Foreskin fibroblast (primary cell): ENCODE measurements at places on chromosomes 3 and 15.
A peak's percentile ranks its signal among the peaks of the same experiment; 100 is the strongest.

DNA sequence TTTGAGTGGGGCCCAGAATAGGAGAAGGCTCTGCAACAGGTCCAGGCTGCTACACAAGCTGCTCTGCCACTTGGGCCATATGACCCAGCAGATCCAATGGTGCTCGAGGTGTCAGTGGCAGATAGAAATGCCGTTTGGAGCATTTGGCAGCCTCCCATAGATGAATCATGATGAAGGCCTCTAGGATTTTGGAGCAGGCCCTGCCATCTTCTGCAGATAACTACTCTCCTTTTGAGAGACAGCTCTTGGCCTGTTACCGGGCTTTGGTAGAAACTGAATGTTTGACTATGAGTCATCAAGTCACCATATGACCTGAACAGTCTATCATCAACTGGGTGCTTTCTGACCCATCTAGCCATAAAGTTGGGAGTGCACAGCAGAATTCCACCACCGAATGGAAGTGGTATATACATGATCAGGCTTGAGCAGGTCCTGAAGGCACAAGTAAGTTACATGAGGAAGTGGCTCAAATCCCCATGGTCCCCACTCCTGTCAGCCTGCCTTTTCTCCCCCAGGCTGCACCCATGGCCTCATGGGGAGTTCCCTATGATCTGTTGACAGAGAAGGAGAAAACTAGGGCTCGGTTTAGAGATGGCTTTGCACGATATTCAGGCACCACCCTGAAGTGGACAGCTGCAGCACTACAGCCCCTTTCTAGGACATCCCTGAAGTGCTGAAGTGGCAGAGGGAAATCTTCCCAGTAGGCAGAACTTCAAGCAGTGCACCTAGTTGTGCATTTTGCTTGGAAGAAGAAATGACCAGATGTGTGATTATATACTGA is 971.4 kb downstream of the MCTP2 start:
- peak; percentile 24 for DNase-seq

DNA sequence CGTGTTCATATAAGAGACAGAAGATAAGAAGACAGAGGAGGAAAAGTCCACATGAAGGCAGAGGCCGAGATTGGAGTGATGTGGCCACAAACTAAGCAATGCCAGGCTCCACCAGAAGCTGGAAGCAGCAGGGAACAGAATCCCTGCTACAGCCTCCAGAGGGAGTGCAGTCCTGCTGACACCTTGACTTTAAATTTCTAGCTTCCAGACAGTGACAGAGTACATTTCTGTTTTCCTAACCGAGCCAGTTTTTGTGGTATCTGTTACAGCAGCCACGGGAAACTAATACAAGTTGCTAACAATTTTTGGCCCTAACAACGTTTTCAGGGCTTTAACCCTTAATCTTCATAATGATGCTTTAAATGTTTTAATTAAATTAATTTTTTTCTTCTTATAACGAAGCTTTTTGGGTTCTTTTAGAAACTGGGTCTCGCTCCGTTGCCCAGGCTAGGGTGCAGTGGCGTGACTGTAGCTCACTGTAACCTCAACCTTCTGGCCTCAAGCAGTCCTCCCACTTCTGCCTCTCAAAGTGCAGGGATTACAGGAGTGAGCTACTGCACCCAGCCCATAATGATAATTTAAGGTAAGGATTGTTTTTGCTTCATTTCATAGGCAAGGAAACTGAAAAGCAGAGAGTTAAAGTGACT is 202.3 kb upstream of the PROK2 start:
- peak; percentile 50 for DNase-seq

DNA sequence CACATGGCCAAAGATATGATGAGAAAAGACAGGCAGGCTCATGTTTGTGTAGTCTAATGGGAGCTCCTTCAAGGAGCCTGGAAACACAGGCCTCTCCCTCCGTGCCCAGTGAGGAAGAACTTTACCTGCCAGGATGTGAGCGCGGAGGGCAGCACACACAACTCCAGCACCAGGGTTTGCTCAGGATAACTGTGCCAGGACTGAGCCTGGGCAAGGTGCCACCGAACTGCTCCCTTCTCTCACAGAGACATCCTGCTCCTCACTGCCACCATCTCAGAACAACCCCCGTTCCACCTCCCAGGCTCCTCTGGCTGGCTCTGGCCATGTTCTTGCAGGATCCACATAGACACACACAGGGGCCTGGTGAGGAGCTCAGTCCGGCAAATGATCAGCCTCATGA is 87.4 kb downstream of the NUP210 start:
- DNase-seq, result no peak

GRCh38 chr3:192875971-192876565 is 41.6 kb downstream of the MB21D2 start:
- DNase-seq, result no peak

GRCh38 chr3:184912163-184912562 is 100.2 kb downstream of the VPS8 start:
- no peak for DNase-seq
